ENCODE measurements at places on chromosomes 12 and 14. TPM values are rescaled to one million over a fixed set of nuclear protein-coding genes. Genes with fewer than 3 reads are reported as not detected.

- DNase-seq: no peak
Observed at GRCh38 chr14:75291331-75291730, 12.7 kb downstream of the FOS start.

- DNase-seq: no peak
Observed at GRCh38 chr14:93959239-93960107, 16.9 kb downstream of the ASB2 start.

- DNase-seq: no peak
Observed at GRCh38 chr12:84805474-84805858, 107.1 kb downstream of the SLC6A15 start.

- no peak for DNase-seq
Observed at GRCh38 chr12:68630050-68630449, 19.4 kb downstream of the RAP1B start.

- DNase-seq: no peak
Observed at GRCh38 chr14:68257969-68258368, 438.4 kb downstream of the RAD51B start.

The SYT1 gene
- 22.8 TPM for polyA plus RNA-seq

GRCh38 chr12:55757701-55758100 lies 14.8 kb downstream of the GDF11 start:
- DNase-seq: no peak

DNA sequence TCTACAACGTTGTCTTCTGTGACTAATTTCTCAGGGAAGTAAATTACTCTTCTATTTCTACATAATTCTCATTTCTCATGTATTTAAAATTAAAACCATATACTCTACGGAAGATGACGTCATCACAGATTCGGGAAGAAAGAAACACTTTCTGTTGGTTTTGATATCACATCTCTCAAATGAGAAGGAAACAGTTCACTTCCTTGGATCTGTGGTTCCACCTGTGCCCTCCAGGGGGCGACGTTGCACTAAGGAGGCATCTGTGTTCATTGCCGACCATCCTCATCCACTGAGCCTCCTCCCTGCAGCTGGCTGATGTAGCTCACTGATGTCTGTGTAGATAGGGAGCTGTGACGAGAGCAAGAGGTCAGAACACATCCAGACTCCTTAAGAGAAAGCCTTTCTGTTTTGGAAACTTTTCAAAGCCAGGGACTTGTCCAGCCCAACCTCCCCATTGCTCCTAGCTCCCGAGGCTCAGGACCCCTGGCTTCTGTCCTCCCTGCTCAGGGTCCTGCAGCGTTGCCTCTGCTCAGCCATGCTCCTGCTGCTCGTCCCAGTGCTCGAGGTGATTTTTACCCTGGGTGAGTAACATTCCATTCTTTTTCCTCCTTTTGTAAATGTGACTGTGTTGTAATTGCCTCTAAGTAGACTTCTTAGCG lies 172.7 kb upstream of the OR4E1 start:
- DNase-seq: no peak

DNA sequence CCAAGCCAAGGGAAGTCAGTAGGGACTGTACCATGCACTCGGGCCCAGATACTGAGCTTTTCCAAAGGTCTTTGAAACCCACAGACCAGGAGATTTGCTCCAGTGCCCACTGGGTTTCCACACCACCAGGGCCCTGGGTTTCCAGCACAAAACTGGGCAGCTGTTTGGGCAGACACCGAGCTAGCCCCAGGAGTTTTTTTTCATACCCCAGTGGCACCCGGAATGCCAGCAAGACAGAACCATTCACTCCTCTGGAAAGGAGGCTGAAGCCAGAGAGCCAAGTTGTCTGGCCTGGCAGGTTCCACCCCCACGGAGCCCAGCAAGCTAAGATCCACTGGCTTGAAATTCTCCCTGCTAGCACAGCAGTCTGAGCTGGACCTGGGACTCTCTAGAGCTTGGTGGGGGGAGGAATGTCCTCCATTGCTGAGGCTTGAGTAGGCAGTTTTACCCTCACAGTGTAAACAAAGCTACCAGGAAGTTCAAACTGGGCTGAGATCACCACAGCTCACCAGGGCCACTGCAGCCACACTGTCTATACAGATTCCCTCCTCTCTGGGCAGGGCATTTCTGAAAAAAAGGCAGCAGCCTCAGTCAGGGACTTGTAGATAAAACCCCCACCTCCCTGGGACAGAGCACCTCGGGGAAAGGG lies 793.7 kb downstream of the RPS29 start:
- DNase-seq: no peak

The ANKRD33 gene
- polyA plus RNA-seq: 0.36 TPM

DNA sequence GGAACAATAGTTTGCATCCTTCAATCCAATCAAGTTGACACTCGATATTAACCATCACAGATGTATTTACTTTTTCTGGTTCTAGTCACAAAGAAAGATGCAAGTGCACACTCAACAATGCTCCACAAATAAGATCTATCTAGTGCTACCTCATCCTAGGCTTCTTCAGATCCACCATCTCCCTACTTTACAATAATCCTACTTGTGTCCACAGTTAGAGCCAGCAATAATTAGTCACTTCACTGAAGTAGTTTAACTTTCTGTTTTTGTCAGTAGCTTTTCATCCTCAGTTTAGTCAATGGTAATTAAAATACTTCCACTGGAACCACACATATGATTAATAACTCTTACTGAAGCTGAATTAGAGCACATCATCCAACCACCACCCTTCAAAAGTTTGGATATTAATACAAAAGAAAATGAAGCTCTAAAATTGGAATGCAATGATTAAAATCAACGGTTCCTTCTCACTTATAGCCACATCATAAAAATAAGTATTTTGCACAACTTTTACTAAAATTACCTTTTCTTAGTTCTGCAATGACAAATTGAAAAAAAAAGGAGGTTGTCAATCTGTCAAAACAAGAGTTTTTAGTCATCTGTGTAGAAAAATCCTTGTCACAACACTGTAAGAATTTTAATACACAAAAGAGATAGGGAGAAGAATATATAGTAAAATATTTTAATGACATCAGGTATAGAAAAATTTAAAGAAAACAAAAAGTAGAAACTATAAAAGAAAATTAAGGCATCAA lies 28.2 kb upstream of the SNRPF start:
- DNase-seq: no peak
